ENCODE measurements at places on chromosomes 11 and 22.
A peak's percentile ranks its signal among the peaks of the same experiment; 100 is the strongest.

GRCh38 chr11:80144897-80145594 lies 704.2 kb upstream of the TENM4 start:
- DNase-seq, result no peak

- peak; percentile 13 for DNase-seq
Measured at GRCh38 chr11:21428796-21429195, 759.4 kb downstream of the NELL1 start.

DNA sequence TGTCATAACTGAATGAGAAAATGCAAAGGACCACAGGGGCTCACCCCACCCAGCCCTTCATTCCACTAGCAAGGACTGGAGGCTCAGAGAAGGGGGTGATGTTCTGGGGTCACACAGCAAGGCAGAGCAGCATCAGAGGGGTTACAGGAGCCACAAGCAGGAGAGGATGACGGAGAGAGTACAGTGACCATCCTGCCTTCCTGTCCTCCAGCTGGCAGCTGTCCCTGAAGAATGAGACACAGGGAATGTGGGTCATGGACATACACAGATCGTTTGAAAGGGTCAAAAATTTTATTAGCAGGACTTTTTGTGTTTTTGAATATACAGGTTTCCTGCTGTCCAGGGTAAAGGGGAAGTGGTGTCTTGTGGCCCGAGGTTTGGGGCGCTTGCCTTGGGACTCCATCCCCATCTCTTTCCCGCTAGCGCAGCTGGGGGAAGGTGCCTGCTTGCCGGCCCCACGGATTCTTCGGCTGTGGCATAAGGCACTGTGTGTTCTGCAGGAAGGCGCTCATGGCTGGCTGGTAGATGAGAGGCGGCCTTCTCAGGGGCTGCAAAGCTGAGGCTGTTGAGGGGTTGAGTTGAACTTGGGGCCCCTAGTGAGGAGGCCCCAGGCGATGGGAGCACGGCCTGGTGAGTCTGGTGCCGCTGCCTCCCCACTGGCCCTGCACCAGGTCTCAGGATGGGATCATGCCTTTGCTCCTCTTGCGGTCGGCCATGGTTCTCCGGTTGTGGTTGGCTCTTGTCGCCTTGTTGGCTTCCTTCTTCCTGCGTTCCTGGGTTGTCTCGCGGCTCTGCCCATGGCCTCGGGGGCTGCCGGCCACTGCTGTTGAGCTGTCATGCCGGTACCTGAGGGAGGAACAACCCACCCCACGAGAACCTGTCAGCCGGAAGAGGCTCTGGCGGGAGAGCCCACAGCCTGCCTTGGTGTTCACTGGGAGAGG lies 21.4 kb downstream of the UQCR10 start:
- no peak for DNase-seq

DNA sequence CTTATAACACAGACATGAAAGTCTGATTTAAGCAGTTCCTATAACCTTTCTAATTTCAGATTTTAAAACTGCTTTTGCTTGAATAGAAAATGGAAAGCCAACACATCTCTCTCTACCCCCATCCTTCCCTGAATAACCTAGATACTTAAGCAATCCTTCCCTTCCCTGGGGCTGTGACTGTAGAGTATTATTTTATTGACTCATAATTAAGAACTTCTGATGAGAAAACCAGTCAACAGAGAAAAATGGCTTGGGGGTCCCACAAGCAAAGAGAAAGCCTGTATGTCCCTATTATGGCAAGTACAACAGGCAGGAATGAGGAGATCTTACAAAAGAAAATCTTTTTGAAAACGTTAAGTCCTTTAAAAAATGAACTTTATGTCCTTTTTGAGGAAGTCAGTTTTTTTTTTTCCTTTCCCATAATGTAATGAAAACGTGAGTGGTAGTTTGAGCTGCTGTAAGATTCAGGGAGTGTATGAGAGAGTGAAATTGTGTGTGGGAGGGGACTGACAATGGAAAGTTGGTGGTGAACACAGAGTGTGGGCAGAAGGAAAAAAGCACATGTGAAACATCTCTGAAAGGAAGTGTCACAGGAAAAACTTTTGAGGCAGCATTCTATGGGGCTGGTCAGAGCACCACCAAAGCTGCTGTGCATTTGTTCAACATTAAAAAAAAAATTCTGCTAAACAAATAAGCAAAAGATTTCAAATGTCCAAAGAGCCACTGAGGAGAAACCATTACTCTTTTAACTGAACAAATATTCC lies 154.6 kb downstream of the MAML2 start:
- DNase-seq, result no peak

GRCh38 chr22:38412435-38413084 lies 42.4 kb downstream of the KCNJ4 start:
- no peak for DNase-seq

DNA sequence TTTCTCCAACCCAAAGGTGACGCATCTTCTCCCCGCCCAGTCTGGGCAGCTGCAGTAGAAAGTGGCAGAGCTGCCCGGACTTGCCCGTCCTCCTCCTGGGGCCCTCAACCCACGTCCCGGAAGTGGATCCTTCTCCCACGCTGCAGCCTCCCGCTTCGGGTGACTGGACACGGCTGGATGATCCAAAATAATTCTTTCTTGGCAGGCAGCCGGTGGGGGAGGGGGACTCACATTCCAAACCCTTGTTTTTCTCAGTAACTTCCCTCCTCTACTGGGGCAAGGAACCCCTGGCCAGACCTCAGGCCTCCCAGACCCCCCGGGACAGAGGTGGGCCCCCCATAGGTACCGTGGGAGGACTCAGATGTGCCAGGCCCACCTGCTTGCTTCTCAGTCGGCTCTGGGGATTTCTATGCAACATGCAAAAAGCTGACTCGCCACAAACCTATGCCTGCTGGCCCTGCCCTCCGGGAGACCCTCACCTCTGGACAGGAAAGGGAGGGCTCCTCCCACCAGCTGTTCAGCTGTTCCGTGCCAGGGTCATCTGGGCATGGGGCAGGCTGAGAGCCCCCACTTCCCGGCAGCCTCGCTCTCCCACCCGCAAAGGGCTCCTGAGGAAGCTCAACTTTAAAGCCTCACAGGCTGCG lies 1.4 kb downstream of the PLXNB2 start:
- DNase-seq, result peak; percentile 91

DNA sequence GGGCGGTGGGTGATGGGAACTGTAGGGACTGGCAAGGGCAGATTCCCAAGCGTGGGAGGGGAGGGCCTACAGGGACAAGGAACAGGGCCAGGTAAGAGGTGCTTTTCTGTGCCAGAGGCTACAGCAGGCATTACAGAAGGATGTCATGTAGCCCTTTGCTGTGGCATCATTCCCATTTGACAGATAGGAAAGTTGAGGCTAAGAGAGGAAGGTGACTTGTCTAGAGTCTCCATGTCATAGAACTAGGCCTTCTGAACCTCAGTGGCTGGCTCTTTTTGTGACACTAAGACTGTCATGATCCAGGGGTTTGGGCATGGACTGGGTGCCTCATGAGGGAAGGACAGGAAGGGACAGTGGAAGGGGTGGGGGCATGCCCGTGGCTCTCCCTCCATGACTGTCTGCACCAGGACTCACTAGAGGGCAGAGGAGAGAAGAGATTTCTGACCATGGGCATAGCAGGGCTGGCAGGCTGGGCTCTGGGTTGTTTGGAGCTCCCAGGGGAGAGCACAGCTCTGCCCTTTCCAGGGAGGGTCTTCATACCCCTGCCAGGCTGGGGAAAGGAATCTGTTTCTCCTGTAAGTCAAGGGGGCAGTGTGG lies 3.2 kb downstream of the MMP11 start:
- no peak for DNase-seq

- no peak for DNase-seq
Measured at GRCh38 chr11:134287561-134287960, 11.4 kb downstream of the GLB1L3 start.

DNA sequence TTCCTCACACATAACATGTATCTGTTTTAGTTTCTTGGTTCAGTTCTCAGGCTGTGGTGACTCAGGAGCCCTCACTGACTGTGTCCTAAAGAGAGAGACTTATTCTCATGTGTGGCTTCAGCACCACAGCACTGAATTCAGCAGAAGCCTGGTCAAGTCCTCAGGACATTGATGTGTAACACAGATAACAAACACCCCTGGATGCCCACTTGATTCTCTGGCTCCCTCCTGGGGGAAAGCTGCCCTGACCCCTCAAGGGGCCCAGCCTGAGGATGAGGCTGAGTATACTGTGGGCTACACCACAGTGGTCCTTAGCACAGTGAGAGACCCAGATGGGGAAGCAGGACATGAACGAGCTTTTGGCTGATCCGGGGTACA lies 87.2 kb upstream of the VPREB1 start:
- no peak for DNase-seq

- DNase-seq, result no peak
Measured at GRCh38 chr11:84249344-84250135, 963.4 kb upstream of the CCDC90B start.
